ENCODE measurements at places on chromosomes 1 and 21.

- DNase-seq = no peak
Measured at GRCh38 chr1:232650418-232650817, 20.5 kb upstream of the SIPA1L2 start.

- DNase-seq = no peak
Measured at GRCh38 chr1:7011826-7012225, 226.6 kb downstream of the CAMTA1 start.

- no peak for DNase-seq
Measured at GRCh38 chr1:36303650-36304360, 2.4 kb upstream of the SH3D21 start.

- DNase-seq = no peak
Measured at GRCh38 chr1:35324486-35324885, 56.0 kb downstream of the ZMYM4 start.

GRCh38 chr1:244324176-244324883 is 127.4 kb downstream of the ADSS2 start:
- DNase-seq = no peak

DNA sequence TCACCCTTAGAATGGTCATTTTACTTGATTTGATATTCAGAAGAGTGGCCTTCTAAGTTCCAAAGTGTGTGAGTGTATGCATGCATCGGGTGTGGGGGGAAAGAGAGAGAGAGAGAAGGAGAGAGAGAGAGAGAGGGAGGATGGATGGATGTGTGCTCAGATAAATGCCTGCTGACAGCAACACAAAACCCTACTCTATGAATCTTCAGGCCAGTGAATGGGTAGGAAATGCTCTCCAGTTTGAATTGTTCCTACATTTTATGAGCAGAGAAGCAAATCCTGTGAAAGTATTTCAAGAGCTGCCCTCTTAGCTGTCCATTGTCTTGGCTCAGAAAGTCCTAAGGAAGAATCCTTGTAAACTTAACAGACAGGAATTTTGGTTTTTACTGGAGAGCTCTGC is 7.4 kb downstream of the JAM2 start:
- DNase-seq = no peak

GRCh38 chr1:16918371-16918770 is 3.4 kb upstream of the CROCC start:
- DNase-seq = no peak

- no peak for DNase-seq
Measured at GRCh38 chr1:94531664-94532063, 9.9 kb downstream of the F3 start.

DNA sequence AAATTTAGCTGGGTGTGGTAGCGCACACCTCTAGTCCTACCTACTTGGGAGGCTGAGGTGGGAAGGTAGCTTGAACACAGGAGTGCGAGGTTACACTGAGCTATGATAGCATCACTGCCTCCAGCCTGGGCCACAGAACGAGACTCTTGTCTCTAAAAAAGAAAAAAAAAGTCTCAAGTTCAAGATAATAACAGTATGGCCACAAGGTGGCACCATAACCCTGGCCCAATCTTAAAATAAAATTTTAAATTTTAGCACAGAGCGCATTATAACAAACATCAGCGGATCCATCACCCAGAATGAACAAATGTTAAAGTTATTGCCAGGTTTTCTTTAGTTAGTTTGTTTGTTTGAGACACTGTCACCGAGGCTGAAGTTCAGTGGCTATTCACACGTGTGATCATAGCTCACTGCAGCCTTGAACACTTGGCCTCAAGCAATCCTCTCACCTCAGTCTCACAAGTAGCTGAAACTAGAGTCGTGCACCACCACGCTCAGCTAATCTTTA is 2.9 kb upstream of the HTR6 start:
- DNase-seq = peak; percentile 43

GRCh38 chr21:38234395-38235142 is 22.2 kb upstream of the KCNJ15 start:
- DNase-seq = no peak

DNA sequence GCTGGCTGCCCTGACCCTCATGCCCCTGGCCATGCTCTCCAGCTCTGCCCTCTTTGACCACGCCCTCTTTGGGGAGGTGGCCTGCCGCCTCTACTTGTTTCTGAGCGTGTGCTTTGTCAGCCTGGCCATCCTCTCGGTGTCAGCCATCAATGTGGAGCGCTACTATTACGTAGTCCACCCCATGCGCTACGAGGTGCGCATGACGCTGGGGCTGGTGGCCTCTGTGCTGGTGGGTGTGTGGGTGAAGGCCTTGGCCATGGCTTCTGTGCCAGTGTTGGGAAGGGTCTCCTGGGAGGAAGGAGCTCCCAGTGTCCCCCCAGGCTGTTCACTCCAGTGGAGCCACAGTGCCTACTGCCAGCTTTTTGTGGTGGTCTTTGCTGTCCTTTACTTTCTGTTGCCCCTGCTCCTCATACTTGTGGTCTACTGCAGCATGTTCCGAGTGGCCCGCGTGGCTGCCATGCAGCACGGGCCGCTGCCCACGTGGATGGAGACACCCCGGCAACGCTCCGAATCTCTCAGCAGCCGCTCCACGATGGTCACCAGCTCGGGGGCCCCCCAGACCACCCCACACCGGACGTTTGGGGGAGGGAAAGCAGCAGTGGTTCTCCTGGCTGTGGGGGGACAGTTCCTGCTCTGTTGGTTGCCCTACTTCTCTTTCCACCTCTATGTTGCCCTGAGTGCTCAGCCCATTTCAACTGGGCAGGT is 3.8 kb downstream of the GPR61 start:
- no peak for DNase-seq

DNA sequence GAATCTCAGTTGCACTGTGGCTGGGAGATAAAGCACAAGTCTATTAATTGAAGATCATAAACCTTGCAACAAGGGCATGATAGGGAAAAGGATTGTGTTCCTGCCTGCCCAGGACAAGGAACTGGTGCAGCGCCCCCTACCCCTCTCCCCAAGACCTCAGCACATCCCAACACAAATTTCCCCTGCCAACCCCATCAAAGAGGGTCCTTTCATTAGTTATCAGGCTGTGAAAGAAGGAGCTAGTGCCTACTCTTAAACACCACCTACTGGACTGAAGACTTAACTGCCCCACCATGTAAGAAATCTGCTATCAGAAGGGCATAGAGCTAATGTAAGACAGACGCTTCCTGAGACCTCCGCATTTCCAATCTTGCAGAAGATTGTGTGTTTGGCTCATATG is 372.6 kb downstream of the AGBL4 start:
- no peak for DNase-seq

DNA sequence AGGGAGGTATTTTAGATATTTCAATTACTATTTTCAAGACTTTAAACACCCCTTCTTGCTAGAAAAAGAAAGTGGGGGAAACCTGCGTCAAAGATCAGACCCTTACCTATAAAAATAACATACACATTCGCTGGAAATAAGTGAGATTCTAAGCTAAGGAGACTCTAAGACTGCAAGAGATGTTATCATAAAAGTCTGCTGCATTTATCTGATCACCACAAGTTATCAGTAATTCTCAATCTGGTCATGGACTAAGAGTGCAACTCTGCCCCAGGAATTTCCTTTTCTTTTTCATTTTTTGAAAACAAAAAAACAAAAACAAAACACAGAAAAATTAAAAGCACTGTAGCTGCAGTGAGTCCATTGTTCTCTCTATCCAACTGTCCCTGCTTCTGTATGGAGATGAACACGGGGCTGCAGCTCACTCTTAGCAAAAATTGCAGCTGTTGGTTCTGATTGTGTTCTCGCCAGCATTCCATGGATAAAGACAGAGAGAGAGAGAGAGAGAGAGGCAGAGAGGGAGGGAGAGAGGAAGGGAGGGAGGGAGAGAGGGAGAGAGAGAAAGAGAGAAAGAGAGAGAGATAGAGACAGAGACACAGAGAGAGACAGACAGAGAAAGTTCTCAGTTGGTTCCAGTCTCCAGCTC is 14.1 kb downstream of the XKR8 start:
- DNase-seq = no peak

- DNase-seq = no peak
Measured at GRCh38 chr1:47935163-47935562, 62.0 kb downstream of the TRABD2B start.

DNA sequence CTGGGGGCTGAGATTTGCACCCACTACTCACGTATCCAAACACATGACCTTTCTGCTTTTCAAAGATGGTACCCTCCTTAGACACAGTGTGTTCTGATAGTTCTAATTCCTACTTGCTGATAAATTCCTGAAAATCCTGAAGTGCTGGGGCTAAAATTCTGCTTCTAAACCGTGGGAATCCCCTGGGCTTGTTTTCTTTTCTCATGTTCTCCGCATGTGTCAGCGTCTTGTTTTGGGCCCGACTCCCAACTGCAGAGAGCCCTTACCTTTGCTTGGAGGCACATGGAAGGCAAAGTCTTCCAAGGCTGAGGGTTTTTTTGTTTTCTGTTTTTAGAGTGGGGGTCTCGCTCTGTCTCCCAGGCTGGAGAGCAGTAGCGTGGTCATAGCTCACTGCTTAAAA is 27.2 kb downstream of the PSMG1 start:
- no peak for DNase-seq

DNA sequence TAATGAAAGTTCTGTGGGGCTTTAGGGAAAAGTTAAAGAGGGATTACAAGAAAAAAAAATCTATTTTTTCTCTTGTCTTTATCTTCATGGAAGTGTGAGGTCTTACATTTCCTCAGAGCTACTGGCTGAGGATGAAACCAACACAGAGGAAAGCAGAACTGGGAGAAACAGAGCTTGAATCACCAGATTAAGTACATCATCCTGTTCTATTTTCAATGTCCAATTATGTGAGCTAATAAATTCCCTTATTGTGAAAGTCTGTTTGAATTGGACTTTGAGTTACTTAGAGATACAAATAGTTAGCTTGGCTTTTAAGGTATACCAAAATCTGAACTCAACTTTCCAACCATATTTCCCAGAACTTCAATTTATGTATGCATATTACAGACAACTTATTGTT is 69.2 kb downstream of the LPGAT1 start:
- DNase-seq = no peak

- DNase-seq = no peak
Measured at GRCh38 chr1:165313903-165314302, 42.6 kb downstream of the LMX1A start.

DNA sequence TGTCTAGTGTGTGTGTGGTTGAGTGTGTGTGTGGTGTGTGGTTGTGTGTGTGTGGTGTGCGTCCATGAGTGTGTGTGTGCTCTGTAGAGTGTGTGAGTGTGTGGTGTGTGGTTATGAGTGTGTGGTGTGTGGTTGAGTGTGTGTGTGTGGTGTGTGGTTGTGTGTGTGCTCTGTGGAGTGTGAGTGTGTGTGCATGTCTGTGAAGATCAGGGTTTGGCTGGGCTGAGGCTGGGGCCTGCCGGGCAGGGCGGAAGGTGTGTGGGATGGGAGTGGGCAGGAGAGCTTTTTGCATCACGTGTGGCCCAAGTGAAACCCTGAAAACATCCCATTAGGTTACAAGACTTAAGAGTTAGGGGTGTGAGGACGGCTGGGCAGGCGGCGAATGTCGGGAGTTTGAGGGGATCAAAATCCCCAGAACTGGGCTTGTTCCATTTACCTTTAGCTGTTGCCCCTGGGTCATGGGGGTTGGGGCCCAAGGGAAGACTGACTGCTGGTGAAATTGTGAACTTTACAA is 2.9 kb upstream of the FCMR start:
- no peak for DNase-seq

GRCh38 chr1:205270764-205271163 is 43.0 kb downstream of the TMCC2 start:
- no peak for DNase-seq

- no peak for DNase-seq
Measured at GRCh38 chr1:84833194-84833593, 59.8 kb downstream of the LPAR3 start.

DNA sequence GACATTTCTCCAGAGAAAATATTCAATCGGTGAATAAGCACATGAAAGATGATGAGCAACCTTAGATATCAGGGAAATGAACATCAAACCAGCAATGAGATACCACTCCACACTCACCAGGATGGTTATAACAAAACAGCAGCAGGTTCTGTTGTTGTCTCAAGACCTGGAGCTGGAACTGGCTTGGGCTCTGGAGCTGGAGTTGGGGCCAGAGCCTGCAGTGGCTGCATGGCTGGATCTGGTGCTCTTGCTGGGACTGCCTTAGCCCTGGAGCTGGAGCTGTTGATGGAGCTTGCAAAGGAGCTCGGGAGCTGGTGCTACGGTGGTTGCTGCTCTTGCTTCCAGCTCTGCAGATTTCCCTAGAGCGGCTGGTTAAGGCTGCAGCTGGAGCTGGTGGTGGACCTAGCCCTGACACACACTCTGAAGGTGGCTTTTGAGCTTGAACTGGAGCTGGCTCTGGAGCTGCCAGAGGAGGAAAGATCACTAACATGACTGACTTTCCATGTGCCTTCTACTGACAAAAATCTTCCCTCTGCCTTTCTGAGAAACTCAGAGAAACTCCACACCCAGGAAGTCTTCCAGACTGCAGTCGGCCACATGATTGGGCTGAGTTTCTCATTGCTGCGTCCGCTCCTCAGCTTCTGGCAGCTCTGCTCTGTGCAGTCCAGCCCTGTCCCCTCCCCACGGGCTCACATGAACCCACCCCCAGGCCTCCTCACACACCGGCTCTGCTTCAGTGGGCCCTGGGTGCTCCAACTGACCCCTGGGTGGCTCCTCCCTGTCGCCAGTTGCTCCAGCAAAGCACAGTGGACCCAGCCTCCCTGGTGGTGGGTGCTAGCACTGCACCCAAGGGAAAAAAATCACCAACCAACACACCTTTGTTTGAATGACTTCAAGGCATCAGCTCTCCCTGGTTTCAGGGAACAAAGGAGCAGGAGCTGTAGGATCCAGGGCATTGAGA is 139.1 kb upstream of the FMN2 start:
- no peak for DNase-seq

- no peak for DNase-seq
Measured at GRCh38 chr1:116785006-116785405, 30.8 kb downstream of the CD2 start.

GRCh38 chr1:20089328-20090077 is 19.5 kb downstream of the PLA2G5 start:
- DNase-seq = no peak

DNA sequence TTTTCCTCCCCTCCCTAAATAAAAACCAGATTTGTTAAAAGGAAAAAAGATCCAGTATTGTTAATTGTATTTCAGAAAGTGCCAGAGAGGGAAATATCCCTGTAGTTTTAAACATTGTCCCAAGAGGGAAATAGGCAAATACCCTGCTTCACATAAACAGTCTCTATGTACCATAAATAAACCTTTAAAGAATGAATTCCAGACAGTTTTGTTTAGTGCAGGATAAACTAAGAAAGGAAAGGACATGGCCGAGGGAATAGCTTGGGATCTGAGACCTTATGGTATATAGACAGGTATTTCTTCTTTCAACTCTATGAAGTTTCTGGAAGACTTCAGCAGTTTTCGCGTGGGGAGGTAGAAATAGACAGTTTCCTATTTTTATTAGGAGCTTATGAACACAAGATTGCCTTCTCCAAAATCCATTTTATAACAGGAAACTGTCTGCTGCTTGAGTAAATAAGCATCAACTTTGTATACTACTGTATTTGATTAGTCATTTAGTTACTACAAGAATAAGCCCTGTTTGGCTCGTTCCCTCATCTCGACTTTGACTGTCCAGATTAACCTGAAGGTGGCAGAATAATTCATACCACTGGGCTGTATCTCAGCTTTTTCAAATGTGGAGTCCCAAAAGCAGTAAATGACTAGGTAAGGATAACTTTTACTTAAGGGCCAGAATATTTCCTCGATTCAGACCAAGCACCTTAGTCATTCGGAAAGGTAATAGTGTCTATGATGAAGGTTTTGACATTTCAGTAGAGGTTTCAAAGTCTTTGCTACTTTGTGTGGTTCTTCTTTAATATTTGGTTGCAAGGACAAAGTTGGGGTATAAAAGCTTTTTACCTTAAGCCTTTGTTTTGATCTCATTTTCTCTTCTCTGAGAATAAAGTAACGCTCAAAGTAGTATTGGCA is 177.5 kb downstream of the VPS13D start:
- DNase-seq = no peak

- DNase-seq = no peak
Measured at GRCh38 chr1:229230893-229231753, 39.8 kb upstream of the RAB4A start.
